ENCODE measurements at places on chromosomes 13 and 19. TPM values are rescaled to one million over a fixed set of nuclear protein-coding genes. Genes with fewer than 3 reads are reported as not detected.
A peak's percentile ranks its signal among the peaks of the same experiment; 100 is the strongest.

GRCh38 chr13:20492641-20493040, 33.0 kb downstream of the CRYL1 start:
- no peak overlapping the region for H3K27ac ChIP-seq
- DNase-seq = peak; percentile 76
- H3K4me1 ChIP-seq = peaks cover 4% of the 10 kb centered on the region
- H3K4me3 ChIP-seq = no peak overlapping the region

DNA sequence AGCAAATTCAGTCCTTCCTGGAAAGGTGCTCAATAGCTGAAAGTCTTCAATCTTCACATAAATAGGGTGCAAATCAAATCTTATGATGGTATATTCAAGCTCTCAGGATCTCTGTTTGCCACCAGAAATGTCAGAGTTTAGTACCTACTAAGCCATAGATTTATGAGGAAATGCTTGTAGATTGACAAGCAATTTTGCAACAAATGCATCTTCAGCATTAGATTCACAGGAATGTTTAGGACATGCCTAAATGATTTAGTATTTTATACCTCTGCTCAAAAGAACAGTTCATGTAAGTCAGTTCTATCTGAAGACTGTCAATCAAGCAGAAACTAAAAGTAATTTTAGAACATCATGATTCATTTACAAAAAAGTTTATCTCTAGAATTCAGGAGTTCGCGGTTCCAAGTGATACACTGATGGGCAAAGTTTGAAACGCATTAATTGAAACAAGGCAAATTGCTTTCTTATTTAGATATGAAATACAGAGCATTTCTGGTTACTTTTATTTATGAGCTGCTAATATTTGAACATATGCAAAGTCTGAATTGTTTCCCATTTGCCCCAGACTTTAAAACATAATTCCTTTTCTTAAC, 65.7 kb downstream of the DACH1 start:
- no peaks in the 10 kb centered on the region for H3K36me3 ChIP-seq
- no peak overlapping the region for H3K4me3 ChIP-seq
- H3K27ac ChIP-seq = no peak overlapping the region
- no peak for DNase-seq
- H3K4me1 ChIP-seq = no peaks in the 10 kb centered on the region

DNA sequence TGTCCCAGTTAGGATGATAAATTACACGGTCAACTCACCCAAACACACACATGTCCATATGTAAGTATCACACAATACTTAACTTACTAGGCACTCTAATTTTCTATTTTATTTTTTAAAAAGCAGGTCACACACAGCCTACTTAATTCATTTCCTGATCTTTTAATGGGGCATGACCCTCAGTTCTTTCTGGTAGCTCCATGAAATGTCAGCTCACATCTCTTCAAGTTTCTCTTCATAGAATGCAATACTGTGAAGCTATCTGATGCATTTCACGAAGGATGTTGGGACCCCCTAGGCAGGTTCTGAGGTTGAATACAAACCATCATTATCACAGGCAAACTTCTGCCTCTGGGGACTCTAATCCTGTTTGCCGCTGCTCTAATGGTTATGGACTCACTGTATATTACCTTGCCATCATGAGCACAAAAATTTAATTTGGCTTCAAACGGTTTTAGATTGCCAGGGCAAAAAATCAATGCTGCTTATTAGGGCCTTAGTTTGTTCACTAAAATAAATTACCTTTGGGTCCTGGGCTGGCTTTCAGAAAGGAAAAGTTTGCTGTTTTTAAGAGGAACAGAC, 16.1 kb upstream of the DHRS12 start:
- H3K4me1 ChIP-seq = peaks cover 92% of the 10 kb centered on the region
- H3K4me3 ChIP-seq = peak overlapping the region; percentile 42
- H3K27ac ChIP-seq = peak overlapping the region; percentile 85
- no peaks in the 10 kb centered on the region for H3K36me3 ChIP-seq

DNA sequence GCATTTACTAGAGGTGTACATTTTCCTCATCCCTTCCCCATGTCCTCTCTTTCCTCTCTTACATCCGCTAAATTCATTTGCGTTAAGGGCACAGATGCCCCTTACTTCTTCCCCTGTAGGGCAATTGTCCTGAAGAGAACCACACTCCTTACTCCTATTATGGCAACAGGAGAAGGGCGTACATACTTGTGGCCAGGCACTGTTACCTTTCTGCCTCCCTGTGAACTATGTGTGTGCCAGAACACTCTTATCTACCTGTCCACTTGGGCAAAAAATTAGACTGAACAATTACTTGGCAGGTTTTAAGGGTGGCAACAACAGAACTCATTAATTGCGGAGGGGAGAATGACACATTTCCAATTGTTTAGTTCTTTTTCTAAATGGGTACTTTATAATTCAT, 152.5 kb downstream of the RGCC start:
- no peak for DNase-seq
- no peaks in the 10 kb centered on the region for H3K4me1 ChIP-seq
- H3K27me3 ChIP-seq = no peaks in the 10 kb centered on the region
- H3K36me3 ChIP-seq = peaks cover 37% of the 10 kb centered on the region

- H3K4me1 ChIP-seq = peaks cover 17% of the 10 kb centered on the region
- peaks cover 31% of the 10 kb centered on the region for H3K36me3 ChIP-seq
- no peaks in the 10 kb centered on the region for H3K27me3 ChIP-seq
- DNase-seq = no peak
These were observed 8.6 kb upstream of the FKRP start for GRCh38 chr19:46737298-46737654.

Gene CRLF1
- not detected for total RNA-seq

Gene SPINT2
- 49.0 TPM for total RNA-seq
